ENCODE measurements at places on chromosomes 2 and 18.

DNA sequence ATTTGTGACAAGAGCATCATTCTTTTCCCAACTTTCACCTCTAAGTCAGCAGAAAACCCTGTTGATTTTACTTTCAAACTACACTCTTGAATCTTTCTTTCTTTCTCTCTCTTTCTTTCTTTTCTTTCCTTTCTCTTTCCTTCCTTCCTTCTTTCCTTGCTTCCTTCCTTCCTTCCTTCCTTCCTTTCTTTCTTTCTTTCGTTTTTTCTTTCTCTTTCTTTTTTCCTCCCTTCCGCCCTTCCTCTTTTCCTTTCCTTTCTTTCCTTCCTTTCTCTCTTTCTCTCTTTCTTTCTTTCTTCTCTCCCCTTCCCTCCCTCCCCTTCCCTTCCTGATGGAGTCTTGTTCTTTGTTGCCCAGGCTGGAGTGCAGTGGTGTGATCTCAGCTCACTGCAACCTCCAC, 649.5 kb downstream of the PLCL1 start:
- no peak for DNase-seq

GRCh38 chr2:177692042-177692782, 299.6 kb downstream of the AGPS start:
- DNase-seq = no peak

GRCh38 chr18:75139226-75139911, 69.6 kb downstream of the PTGR3 start:
- DNase-seq = no peak

GRCh38 chr2:217784996-217785543, 217.7 kb downstream of the TNS1 start:
- DNase-seq = no peak

DNA sequence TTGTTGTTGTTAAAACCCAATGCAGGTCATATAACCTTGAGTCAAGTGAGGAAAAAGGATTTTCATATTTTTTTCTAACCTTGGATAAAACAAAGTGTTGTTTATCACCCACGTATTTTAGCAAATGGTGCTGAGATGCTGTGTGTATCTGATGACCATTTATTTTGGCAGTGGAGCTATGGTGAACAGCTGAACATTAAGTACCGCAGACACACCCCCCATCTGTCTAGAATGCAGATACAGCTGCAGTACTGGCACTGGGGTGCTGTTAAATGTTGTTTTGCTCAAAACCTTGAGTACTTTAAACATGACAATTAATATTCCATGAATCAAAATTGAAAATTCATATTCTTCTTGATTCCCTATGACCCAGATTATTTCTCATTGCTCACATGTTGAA, 773.3 kb upstream of the SLC39A10 start:
- no peak for DNase-seq

DNA sequence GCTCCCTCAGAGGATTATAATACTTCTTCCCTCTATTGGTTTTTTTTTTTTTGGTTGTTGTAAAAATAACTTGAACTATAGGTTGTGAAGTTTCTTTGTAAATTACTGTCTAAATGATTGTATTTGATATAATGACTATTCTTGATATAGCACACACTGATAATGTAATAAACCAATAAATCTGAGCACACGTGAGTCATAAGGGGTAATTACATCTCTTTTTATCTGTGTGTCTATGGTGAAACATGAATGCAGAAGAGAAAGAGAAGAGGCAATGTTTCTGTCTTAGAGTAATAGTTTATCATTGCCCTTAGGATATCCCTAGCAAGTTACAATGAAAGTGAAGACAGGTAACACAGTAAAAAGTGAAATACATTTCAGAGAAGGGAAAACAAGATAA, 64.1 kb upstream of the RAPGEF4 start:
- no peak for DNase-seq

DNA sequence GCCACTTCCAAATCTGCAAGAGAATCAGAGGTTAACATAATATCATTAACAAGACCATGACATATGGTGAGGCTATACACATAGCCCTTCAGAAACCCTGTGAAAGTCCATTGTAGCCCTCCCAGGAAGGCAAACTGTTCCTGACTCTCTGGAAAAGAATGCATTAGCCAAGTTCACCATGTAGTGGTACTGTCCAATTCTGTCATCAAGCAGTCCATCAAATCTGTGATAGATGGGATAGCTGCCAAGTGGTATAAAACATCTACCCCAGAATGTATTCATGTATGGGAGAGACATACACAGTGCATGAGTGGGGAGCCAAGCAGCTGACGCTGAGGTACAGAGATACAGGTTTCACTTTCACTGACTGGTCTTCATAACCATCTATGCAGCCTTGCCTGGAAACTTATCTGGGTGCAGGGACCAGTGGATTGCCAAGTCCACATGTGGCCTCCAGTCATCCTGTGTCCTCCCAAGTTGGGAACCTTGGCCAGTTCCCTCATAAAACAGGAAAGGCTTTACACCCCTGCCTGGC, 281.1 kb downstream of the MBD2 start:
- no peak for DNase-seq

- no peak for DNase-seq
These were observed 104.9 kb upstream of the LHCGR start for GRCh38 chr2:48860380-48860779.

GRCh38 chr2:105961599-105962146, 217.0 kb downstream of the NCK2 start:
- DNase-seq = no peak

- DNase-seq = no peak
These were observed 2.3 kb upstream of the EXOC6B start for GRCh38 chr2:72827966-72828646.

GRCh38 chr18:12879840-12880540, 4.0 kb downstream of the PTPN2 start:
- DNase-seq = no peak

DNA sequence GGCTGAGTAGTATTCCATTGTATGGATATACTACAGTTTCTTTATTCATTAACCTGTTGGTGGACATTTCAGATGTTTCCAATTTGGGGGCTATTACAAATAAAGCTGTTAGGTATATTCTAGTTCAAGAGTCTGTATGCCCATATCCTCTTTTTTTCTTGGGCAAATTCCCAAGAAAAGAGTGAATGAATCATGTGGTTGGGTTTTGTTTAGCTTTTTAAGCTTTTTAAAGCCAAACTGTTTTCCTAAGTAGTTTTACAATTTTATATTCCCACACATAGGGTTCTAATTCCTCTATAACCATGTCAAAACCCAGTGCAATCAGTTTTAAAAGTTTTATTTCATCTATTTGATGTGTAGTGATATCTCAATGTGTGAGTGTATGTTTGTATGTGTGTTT, 44.9 kb upstream of the BAZ2B start:
- DNase-seq = no peak

- no peak for DNase-seq
These were observed 218.3 kb downstream of the HAUS1 start for GRCh38 chr18:46322411-46322891.

- no peak for DNase-seq
These were observed 251.5 kb downstream of the ZNF521 start for GRCh38 chr18:25100418-25100817.

DNA sequence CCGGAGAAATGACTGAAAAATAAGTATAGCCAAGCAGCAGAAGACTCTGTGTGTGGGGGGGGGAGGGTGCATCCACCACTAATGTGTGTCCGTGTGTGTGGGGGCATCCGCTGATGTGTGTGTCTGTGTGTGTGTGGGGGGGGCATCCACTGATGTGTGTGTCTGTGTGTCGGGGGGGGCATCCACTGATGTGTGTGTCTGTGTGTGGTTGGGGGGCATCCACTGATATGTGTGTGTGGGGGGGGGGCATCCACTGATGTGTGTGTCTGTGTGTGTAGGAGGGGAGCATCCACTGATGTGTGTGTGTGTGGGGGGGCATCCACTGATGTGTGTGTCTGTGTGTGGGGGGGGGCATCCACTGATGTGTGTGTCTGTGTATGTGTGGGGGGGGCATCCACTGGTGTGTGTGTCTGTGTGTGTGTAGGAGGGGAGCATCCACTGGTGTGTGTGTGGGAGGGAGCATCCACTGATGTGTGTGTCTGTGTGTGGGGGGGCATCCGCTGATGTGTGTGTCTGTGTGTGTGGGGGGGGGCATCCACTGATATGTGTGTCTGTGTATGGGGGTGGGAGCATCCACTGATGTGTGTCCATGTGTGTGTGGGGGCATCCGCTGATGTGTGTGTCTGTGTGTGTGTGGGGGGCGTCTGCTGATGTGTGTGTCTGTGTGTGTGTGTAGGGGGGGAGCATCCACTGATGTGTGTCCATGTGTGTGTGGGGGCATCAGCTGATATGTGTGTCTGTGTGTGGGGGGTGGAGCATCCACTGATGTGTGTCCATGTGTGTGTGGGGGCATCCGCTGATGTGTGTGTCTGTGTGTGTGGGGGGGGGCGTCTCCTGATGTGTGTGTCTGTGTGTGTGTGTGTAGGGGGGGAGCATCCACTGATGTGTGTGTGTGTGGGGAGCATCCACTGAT, 125.0 kb downstream of the NFATC1 start:
- no peak for DNase-seq

DNA sequence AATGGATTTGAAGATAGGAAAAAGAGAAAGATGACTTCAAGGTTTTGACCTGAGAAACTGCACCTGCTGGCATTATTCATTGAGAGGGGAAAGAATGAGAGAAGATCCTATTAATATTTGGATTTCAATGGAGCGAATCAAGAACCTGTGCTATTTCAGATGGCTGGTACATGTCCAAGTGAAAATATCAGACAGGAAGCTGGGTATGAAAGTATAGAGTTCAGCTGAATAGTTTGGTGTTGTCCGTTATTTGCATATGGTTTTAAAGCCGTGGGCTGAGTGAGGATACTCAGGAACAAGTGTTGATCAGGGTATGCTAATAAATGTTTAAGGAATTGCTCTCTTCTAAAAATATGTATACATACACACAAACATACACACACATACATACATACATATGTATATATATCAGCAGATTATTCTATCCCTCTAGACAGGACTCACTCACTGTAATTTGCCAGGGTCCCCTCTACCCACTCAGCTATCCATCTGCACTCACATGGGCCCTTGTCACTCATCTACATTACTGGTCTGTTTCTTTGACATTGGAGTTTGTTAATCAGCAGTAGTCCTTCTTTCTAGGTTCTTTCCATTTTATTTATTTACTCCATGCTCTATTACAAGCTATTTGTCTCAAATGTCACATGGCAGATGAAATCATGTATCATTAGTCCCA, 33.9 kb upstream of the IKZF2 start:
- DNase-seq = no peak

DNA sequence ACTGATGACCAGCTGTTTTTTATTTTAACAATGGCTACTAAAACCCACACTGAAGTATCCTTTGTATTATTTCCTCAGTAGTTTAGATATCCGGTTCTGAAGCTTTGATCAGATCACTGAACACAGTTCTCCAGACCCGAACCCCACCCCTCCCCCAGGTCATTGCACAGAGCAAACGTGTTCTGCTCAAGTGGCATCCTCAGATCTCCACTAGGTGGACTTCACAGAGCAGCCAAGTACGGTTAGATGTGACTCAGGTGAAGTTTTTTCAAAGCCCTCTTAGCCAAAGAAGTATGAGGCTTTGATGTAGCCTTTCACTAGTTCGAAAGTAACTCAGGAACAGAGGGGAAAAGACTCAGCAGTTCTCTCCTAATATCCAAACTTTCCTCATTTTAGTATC, 142.7 kb upstream of the NRP2 start:
- no peak for DNase-seq

- DNase-seq = no peak
These were observed 77.6 kb upstream of the BCL2L11 start for GRCh38 chr2:111042772-111043771.

GRCh38 chr2:142883526-142883925, 6.1 kb downstream of the KYNU start:
- DNase-seq = no peak

- no peak for DNase-seq
These were observed 669.1 kb downstream of the ADCYAP1 start for GRCh38 chr18:1573732-1574131.

DNA sequence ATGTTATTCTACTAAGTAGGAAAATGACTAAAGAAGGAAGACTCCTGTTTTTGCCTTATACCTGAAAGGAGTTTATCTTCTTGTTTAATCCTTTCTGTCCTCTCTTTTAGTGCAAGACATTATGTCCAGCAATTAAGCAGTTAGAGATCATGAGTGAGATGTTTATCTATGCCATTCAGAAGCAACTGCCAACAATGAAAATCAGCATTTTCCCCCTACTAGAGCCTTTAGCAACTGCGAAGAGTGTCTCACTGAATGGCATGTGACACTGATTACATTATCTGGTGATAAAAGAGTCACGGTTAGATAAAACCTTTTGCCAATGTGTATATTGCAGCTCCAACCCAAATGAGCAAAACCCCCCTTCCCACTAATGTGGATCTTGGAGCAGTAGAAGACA, 357.7 kb upstream of the SYT4 start:
- DNase-seq = no peak

DNA sequence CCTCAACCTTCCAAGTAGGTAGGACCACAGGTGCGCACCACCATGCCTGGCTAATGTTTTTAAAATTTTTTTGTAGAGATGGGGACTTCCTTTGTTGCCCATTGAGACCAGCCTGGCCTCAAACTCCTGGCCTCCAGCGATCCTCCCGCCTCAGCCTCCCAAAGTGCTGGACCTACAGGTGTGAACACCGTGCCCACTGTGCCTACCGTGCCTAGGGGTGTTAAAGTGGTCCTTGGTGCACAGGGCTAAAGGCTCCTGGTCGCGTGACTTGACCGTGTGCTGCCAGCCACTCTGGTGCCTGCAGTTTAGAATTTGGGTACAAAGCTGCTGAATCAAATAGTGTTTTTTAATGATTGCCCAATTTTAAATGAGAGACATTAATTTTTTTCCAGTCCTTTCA, 51.0 kb upstream of the KCNG2 start:
- DNase-seq = no peak

DNA sequence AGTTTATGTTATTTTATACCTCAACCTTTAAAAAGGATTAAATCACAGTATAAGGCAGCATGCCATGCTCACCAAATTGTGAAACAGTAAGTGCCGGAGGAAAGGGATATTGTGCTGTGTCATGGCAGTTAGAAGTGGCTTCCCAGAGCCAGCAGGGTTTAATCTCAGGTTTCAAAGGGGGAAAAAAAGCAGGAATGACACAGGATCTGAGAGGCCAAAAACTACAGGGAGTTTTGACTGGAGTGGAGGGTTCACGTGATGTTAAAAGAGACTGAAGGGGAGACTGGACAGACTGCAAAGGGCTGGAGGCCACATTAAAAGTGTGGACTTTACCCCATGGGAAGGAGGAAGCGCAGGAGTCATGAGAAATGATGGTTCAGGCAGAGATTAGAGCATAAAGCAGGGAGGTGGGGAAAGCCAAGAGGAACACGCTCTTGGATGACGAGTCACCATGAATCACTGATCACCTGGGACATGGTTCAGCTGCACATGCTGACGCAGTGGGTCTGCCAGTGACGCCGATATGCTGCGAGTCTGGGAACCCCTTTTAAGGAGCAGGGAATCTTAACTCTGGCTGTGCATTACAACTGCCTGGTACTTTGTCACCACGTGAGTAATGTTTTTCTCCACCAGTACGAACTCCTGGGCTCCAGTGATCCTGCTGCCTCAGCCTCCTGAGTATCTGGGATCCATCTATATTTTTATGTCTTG, 6.1 kb downstream of the CHMP1B start:
- DNase-seq = peak; percentile 100

- DNase-seq = no peak
These were observed 15.1 kb downstream of the ALLC start for GRCh38 chr2:3672861-3673678.

- DNase-seq = no peak
These were observed 87.0 kb upstream of the ID2 start for GRCh38 chr2:8594731-8595427.

All from brain pericyte (primary cell).